ENCODE measurements at places on chromosomes 16 and 17.

DNA sequence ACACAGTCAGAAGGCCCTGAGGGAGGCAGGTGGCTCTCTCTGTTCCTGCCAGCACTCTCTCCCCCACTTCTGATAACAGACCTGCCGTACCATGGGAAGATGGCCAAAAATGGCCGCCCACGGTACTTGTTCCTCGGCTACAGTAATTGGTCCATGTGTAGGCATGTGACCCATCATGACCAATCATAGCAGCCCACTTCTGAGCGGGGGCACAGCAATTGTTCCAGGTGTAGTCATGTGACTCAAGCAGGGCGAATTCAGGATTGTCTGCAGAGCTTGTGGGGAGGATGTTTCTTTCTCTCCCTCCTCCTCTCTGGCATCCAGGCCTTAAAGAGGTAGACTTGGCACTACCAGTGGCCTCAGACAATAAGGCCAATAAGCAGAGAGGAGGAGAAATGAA is 250.4 kb downstream of the MRTFB start:
- no peak for DNase-seq

DNA sequence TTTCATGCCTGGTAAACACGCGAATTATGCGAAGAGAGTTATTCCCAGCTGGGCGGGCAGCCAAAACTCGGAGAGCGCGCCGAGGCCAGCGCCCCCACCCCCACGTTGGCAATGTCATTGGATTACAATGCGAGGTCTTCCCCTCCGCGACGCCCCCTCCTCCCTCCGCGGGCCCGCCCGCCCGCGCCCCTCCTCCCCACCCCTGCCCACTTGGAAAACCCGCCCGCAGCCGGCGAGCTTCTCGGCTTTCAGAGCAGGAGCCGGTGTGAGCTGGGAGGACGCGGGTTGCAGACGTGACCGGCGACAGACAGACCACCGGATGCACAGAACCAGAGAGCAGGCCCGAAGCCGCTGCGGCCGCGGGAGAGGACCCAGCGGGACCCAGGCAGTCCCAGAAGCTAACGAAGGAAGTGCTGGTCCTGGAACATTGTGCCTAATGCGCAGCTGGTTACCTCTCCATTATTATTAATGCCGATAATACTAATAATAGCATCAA is 4.0 kb downstream of the NOG start:
- DNase-seq, result no peak

- peak; percentile 66 for DNase-seq
These were observed 10.7 kb upstream of the CENPV start for GRCh38 chr17:16363749-16364536.

- no peak for DNase-seq
These were observed 82.0 kb downstream of the GLG1 start for GRCh38 chr16:74524926-74525325.

DNA sequence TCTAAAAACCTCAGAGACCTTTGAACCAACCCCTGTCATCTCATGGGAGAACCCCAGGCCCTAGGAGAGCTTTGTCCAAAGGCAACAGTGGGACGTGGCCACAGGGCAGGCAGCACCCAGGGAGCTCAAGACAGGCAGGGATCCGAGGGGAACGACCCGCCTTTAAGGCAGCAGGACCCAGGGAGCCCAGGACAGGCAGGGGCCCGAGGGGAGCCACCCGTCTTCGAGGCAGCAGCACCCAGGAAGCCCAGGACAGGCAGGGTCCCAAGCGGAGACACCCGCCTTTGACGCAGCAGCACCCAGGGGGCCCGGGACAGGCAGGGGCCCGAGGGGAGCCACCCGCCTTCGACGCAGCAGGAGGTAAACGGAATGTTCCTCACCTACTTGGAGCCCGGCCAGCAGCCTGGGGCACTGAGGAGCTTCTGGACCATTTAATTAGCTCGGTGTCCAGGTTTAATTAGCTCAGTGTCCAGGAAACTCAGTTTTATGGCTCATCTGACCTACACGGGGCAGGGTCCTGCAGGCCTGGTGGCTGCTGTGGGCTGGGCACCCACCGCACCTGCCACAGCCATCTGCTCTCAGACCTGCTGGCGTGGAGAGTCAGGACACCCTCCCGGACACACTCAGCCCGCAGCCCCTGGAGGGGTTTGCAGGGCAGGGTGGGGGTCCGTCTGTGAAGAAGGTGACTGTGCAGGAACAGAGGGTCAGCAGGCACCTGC is 24.4 kb downstream of the PIEZO1 start:
- DNase-seq, result no peak

DNA sequence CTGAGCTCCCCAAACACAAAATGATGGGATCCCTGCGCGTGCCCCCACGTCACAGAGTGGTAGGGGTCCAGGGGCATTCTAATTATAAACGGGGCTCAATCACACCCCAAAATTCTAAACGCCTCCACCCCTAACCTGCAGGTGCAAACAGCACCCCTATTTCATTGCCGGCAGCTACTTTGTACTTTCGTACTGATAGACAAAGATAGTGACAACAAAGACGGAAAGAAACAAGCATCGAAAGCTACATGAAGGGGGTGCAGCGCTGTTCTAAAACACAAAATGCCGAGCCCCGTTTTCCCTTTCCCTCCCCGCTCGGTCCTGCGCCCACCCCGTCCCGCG is 13.9 kb downstream of the MIS12 start:
- no peak for DNase-seq

DNA sequence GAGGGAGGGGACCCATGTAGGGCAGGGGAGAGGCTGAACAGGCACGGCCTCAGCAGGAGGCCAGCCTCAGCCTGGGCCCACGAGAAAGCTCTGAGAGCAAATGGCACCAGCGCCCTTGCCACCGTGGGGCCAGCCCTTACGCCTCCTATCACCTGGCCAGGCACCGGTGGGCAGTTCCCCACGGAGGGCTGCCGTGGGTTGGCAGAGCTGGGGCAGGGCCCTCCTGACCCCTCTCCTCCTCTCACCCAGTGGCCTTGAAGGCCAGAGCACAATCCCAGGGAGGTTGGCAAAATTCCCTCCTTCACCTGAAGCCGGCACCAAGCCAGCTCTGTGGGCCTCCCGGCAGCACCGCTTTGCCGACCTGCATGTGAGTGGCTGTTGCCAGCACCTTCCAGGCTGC is 53.1 kb upstream of the ENPP7 start:
- no peak for DNase-seq

DNA sequence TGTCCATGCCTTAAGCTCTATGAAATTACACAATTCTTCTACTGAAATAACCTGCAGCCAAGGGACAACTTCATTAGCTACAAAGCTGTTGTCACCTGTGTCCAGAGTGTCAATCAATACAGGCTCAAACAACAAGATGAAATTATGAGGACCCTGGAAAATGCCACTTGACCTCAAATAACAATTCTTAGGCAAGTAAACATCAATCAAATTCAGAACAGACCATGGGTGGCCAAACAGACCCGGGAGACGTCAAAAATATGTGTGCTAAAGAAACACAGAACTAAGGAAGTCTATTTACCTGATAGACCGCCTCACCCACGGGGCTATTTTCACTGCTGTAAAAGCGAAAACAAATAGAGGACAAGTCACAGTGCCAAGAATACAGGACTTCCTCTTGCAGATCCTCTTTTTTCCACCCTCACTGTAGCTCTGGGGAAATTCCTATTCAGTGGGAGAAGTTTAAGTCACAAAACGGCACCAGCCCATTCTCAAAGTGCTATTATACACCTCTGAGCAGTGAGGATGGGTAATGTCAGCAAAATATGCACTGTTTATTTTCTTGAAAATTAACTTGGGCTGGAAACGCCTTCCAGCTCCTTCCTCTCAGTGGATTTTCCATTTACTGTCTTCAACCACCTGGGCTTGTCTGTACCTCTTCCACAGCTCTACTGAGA is 2.7 kb downstream of the LITAF start:
- DNase-seq, result no peak

- DNase-seq, result peak; percentile 92
These were observed 51.7 kb downstream of the NXN start for GRCh38 chr17:927611-928461.

GRCh38 chr17:54867634-54868033 is 33.0 kb upstream of the TOM1L1 start:
- DNase-seq, result no peak

GRCh38 chr17:55174133-55174532 is 90.6 kb upstream of the HLF start:
- no peak for DNase-seq

DNA sequence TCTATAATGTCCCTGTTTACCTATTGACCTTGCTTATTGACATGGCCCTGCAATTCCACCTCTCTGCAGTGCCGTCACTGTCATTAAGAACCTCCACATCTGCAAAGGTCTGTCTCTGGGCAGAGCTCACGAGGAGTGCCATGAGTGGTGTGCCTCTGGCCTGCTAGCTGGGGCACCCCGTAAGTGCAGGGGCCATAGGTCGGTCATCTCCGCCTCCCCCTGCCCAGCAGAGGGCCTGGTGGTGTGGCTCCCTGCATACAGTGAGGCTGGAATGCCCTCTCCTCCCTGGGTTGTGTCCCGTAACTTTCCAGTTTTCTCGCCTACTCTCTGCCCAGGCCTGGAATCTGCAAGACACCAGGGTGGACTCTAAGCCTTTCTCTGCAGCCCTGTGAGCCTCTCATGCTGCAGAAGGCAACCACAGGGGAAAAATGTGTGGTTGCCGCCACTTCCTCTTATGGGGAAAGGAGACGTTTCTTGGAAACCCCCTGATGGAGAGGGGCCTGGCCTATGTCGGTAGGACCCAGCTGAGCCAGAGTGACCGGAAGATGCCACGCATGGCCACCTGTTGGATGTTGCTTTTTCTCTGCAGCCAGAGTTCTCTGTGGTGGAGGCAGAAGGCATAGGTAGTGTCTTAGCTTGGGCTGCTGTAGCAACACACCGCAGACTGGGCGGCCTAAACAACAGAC is 2.7 kb upstream of the SNX20 start:
- no peak for DNase-seq

DNA sequence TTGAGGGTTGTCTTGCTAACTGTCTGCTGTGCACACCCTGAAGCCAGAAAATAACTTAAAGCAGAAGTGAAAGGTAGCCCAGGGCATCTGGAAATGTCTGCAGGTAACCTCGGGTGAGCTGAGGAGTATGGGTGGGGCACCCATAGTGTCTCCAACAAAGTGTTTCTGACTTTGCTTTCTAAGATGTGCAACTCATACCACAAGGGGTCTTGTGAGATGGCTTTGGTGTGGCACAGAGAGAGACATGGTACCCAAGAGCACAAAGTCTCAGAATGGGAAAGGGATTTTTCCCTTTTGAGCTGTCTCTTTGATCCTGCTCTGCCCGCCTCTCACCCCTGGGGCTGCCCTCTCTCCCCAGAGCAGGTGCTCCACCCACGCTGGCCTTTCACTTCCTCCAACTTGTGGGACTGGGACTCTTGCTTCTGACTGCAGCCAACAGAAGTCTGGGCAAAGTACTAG is 6.9 kb downstream of the CHD9 start:
- DNase-seq, result no peak

- DNase-seq, result peak; percentile 4
These were observed 64.4 kb downstream of the ABCC6 start for GRCh38 chr16:16158741-16159374.

GRCh38 chr17:76079956-76080767 is 1.2 kb downstream of the ZACN start:
- no peak for DNase-seq

GRCh38 chr17:79947351-79948031 is 88.2 kb downstream of the TBC1D16 start:
- peak; percentile 98 for DNase-seq

- DNase-seq, result no peak
These were observed 5.3 kb downstream of the NEURL4 start for GRCh38 chr17:7323731-7324437.

- DNase-seq, result no peak
These were observed 138.2 kb downstream of the NPIPB5 start for GRCh38 chr16:22648941-22649340.

DNA sequence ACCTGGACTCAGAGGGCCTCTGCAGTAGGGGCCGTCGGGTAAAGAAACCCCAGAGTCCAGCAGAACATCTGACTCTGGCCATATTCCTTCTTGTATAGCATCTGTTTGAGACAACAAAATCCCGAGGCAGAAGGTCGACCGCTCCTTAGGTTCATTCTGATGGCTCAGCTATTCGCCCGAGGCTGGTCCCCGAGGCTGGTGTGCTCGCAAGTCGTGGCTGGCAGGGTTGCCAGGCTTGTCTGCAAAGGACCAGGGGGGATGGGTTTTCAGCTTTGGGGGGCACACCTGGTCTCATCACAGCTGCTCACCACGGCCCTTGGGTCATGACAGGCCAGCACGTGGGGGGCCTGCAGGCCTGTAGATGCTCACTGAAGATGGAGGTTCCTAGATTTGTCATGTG is 119.1 kb downstream of the BANP start:
- DNase-seq, result no peak

DNA sequence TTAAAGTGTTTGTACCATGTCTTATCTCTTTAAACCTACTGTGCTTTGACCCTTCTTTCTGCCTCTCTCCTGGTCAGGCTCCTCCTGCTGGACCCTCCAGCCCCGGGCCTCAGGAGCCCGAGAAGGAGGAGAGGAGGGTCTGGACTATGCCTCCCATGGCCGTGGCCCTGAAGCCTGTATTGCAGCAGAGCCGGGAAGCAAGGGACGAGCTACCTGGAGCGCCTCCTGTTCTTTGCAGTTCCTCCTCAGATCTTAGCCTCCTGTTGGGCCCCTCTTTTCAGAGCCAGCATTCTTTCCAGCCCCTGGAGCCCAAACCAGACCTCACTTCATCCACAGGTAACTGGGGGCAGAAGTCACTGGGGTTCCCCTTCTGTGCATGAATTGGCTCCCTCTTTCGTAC is 13.6 kb downstream of the CNTROB start:
- DNase-seq, result no peak

GRCh38 chr16:11698271-11698689 is 30.0 kb downstream of the SNN start:
- DNase-seq, result no peak

DNA sequence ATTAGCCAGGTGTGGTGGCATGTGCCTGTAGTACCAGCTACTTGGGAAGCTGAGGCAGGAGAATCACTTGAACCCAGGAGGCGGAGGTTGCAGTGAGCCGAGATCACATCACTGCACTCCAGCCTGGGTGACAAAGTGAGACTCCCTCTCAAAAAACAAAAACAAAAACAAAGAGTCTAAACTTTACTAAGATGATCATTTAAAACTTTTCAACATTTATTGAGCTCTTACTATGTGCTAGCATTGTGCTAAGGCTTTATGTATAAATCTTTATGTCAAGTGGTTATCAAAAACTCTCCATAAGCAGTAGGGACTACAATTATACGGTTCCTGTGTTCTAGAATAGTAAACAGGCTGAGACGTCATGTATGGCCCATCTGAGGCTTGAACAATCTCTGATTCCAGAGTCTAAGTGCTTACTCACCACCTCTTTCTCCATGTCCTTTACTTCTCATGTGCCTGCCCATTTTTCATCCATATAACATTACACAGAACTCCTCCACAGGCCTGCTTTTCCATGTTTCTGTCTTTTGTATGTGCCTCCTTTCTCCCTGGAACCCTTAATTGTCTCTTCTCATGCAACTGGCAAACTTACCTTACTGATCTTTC is 66.7 kb downstream of the NUP88 start:
- DNase-seq, result no peak

DNA sequence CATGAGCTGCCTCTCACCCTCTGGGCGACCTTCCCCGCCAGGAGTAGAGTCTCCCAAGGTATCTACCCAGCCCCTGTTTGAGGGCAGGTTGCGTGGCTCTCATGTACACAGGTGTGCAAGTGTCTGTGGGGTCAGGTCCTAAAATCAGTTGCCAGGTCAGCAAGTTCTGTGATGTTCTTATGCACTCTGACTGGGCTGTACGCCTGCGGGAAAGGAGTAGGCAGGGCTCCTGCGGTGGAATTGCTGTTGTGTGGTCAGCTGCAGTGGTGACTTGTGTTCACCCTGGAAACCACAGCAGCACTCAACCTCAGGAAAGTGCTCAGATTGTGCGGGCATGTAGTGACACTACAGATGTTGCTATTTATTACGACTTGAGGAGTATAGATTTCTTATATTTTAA is 19.4 kb downstream of the NARF start:
- DNase-seq, result no peak

Measured in RPMI7951 (cell line).